ENCODE measurements at places on chromosomes 11 and 22.
A peak's percentile ranks its signal among the peaks of the same experiment; 100 is the strongest.

GRCh38 chr22:36881504-36882245 is 20.9 kb downstream of the NCF4 start:
- DNase-seq = no peak

GRCh38 chr11:65645710-65646109 is 7.8 kb downstream of the SIPA1 start:
- DNase-seq = no peak

GRCh38 chr11:57614234-57614772 is 16.8 kb downstream of the SERPING1 start:
- DNase-seq = no peak

GRCh38 chr11:33310720-33311500 is 53.7 kb downstream of the HIPK3 start:
- DNase-seq = no peak

- no peak for DNase-seq
These were observed 85.1 kb downstream of the BMAL1 start for GRCh38 chr11:13362596-13363109.

GRCh38 chr22:32745251-32745995 is 56.1 kb upstream of the TIMP3 start:
- no peak for DNase-seq

GRCh38 chr22:46593996-46594946 is 25.9 kb upstream of the GRAMD4 start:
- no peak for DNase-seq

DNA sequence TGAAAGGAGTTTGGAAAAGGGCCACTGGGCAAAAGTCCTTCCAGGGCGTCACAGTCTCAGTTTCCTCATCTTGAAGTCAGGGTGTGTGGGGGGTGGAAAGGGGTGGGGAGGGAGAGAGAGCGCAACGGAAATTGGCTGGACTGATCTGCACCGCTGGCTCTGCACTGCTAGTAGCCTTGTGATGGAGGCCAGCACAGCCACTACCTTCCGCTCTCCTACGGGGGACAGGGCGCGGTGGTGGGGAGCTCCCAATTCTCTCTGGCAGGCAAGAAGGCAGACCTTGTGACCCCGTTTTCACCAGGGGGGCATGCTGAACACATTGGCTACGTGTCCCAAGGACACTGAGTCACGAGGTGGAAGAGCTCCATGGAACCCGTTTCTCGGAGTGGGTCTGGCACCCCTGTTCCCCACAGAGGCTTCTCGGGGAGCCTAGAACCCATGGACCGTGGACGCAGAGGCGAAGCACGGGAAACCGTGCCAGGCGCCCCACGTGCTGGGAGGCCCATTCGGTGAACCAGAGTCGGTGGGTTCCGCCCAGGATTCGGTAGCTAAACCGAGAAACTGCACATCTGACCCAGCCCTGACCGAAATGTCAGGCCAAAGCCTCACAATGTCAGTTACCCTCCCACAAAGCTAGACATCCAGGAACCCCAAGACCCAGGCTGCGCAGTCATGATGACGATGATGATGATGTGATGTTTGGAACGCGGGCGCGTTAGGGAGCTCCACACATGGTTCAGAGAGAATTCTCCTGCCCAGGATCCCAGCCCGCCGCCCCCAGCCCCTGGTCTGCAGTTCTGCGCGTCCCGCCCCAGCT is 28.3 kb upstream of the WNT11 start:
- DNase-seq = peak; percentile 58

- DNase-seq = no peak
These were observed 658.2 kb downstream of the NTM start for GRCh38 chr11:132028380-132029240.

Measured in tibial nerve (tissue), 4 donors.